ENCODE measurements at places on chromosomes 7 and 10.

GRCh38 chr7:38054199-38054598 is 123.8 kb upstream of the STARD3NL start:
- DNase-seq: no peak

DNA sequence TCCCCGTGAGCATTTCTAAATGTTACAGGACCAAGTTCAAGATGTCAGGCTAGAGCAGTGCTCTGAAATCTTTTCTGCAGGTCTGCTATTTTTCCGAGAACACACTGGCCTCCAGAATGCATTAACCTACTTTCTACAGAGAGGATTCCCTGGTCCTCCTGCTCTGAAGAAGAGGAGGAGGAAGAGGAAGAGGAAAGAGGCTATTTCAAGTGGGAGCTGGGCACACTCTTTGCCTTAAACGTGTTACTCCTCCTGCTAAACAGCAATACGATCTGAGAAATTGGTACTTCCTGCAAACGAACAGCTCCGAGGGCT is 157.4 kb downstream of the FRMD4A start:
- no peak for DNase-seq

DNA sequence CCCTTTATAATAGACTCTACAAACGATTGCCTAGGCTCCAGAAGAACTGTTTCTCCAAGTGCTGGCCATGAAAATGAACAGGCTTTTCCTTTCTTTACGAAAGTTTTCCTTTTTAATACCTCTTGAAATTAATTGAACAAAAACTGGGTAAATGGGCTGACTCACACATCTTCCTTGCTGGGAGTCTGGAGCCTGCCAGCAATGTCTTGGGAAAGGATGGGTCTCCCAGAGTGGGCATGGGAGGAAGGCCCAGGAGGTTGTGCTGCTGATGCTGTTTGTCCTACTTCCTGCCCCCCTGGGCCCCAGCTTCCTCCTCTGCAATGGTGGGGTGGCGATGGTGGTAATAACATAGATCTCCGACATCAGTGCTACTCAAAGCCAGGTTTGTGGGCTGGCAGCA is 174.1 kb downstream of the RPS24 start:
- DNase-seq: no peak

DNA sequence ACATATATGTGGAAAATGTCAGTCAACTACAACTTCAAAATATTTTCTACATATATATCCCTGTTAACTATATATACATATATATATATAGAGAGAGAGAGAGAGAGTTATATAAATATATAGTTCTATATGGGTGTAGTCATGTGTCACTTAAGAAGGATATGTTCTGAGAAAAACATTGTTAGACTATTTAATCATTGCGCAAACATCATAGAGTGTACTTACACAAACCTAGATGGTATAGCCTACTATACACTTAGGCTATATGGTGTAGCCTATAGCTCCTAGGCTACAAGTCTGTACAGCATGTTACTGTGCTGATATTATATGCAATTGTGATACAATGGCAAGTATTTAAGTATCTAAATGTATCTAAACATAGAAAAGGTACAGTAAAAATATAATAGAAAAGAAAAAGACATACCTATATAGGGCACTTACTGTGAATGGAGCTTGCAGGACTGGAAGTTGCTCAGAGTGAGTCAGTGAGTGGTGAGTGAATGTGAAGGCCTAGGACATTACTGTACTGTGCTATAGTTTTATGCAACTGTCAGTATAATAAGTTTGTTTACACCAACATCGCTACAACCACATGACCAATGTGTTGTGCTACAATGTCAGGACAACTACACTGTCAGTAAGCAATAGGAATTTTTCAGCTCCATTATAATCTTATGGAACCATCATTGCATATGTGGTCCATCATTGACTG is 18.0 kb upstream of the FGL2 start:
- peak; percentile 23 for DNase-seq

GRCh38 chr10:28661035-28661434 is 16.3 kb upstream of the BAMBI start:
- peak; percentile 59 for DNase-seq

DNA sequence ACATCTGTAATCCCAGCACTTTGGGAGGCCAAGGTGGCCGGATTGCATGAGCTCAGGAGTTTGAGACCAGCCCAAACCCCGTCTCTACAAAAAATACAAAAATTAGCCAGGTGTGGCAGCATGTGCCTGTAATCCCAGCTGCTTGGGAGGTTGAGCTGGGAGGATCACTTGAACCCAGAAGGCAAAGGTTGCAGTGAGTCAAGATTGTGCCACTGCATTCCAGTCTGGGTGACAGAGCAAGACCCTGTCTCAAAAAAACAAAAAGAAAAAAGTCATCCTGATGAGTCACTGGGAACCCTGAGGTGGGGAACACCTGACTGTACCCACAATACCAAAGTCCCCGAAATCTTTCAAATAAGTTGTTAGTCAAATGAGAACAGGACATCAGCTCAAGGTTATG is 80.0 kb downstream of the NEBL start:
- DNase-seq: peak; percentile 26

GRCh38 chr10:123786896-123787295 is 104.7 kb downstream of the CPXM2 start:
- no peak for DNase-seq

DNA sequence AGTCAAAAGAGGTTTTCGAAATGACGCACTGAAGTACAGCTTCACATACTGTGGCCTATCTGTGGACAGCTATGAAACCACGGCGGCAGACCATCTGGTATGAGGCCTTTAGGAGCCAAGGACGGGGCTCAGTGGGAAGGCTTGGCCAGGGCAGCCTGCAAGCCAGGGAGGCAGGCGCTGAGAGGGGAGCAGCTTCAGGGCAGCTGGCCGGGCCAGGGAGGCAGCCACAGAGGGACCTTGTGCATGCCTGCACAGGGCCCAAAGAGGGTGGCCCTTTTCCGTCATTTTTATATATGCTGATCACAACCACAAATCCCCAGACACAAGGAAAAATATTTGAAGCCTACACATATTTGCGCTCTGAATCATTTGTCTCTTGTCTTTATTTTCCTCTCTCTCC is 13.5 kb downstream of the CALD1 start:
- no peak for DNase-seq

- DNase-seq: no peak
These were observed 275.4 kb downstream of the ZEB1 start for GRCh38 chr10:31594347-31594873.

GRCh38 chr10:84333864-84334451 is 5.6 kb downstream of the CCSER2 start:
- peak; percentile 32 for DNase-seq

GRCh38 chr7:48180981-48181380 is 9.7 kb downstream of the ABCA13 start:
- DNase-seq: no peak

- DNase-seq: no peak
These were observed 15.5 kb downstream of the RPP38 start for GRCh38 chr10:15112657-15113056.

Measured in HT1080 (cell line).